ENCODE measurements at places on chromosomes 6 and 20.

DNA sequence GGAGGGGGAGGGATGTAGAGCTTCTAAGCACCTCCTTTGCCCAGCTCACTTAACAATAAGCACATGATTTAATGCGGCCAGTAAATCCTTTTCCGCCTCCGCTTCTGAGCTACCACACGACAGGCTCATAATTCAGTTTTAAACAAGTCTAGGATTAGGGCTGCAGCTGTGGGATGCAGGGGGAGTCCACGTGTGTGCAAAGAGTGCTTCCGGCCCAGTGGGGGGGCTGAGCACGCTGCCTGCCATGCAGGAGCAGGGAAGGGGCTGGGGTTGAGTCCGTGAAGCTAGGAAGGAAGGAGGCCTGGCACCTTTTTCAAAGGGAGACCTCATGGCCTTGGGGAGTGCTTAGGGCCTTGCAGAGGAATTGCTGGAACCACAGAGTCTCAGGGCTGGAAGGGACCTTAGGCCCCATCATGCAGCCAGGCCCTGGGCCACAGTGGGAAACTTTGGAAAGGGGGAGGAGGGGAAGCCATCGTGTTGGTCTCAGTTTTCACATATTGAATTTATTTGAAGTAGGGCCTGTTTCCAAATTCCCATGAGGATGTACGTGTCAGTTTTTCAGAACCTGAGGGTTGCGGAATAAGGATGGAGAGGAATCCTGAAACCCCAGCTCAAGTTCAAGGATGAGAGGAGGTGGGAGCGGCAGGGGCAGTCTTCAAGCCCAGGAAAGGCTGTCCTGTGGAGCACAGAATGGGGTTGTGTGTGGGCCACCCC is 96.1 kb downstream of the VEGFA start:
- peak; percentile 80 for DNase-seq

DNA sequence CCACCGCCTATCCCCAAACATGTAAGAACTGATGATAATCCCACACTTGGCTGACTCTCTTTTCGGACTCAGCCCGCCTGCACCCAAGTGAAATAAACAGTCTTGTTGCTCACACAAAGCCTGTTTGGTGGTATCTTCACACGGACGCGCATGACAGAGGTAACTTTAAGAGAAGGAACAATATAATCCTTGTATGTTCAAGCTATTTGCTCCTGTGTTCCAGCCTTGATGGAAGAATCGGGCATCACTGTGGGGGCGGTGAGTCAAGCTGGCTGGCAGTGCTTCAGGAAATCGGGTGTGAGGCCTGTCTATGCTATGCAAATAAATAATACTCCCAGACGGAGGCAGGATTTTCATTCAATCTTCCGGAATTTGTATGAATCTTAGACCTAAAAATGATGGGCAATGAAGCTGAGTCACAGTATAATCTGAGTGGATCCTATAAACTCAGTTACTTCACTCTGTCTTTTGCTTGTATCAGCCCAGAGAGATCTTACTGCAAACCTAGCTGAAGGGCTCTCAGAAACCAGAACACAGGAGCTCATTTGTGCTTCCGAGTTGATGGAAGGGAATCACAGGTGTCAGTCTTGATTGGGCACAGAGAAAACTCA is 45.2 kb upstream of the NT5E start:
- DNase-seq: peak; percentile 97

GRCh38 chr6:166277018-166277417 is 31.2 kb downstream of the PRR18 start:
- peak; percentile 7 for DNase-seq

DNA sequence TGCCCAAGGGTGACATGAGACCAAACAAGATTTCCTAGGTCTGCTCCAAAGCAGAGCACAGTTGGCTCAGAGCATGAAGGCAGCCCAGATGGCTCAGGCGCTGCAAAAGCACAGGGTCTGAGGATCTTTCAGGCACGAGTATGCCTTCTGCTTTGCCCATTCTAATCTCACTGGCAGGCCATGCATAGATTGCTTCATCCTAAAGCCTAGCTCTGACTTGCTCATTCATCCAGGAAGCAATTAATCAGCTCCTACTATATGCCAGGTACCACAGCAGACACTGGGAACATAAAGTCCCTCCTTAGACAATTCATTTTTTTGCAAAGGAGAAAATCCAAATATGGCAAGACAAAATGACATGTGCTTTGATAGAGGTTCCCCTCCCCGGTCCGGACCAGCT is 31.2 kb downstream of the GPLD1 start:
- no peak for DNase-seq

DNA sequence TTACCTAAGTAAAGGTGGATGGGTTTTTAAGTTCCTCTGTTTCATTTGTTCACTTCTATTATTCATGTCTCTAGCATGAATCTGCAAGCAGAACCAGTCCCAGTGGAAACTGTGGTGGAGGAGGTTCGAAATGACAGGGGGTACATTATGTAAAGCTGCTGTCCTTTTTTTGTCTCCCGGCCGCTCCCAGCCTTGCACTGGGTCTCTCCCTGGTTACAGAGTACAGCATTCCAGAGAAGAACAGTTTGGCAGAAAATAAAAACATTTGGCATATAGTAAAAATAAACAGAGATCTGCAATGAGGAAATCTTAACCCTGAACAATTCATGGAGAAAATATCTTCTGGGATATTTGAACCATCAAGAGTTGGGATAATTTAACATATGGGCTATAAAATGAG is 34.6 kb upstream of the TAGAP start:
- DNase-seq: no peak

- peak; percentile 49 for DNase-seq
These were observed 3.9 kb upstream of the SULF2 start for GRCh38 chr20:47789081-47789763.

DNA sequence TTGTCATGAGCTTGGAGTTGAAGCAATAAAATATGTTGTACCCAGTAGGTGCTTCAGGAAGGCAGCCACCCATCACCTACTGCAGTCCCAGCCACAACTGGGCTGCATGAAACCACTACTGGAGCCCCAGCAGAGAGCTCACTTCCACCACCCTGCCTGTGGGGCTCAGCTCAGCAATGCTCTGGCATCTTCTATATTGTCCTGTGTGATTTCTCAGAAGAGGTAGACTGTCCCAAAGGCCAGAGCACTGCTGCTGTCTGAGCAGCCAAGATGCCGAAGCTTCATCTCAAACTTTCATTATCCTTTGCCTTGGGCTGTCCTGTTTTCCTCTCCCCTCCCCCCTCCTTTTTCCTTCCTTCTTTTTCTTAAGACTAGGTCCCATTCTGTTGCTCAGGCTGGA is 126.9 kb downstream of the DHX35 start:
- DNase-seq: no peak

- DNase-seq: peak; percentile 3
These were observed 734.3 kb downstream of the QKI start for GRCh38 chr6:164148788-164149187.

DNA sequence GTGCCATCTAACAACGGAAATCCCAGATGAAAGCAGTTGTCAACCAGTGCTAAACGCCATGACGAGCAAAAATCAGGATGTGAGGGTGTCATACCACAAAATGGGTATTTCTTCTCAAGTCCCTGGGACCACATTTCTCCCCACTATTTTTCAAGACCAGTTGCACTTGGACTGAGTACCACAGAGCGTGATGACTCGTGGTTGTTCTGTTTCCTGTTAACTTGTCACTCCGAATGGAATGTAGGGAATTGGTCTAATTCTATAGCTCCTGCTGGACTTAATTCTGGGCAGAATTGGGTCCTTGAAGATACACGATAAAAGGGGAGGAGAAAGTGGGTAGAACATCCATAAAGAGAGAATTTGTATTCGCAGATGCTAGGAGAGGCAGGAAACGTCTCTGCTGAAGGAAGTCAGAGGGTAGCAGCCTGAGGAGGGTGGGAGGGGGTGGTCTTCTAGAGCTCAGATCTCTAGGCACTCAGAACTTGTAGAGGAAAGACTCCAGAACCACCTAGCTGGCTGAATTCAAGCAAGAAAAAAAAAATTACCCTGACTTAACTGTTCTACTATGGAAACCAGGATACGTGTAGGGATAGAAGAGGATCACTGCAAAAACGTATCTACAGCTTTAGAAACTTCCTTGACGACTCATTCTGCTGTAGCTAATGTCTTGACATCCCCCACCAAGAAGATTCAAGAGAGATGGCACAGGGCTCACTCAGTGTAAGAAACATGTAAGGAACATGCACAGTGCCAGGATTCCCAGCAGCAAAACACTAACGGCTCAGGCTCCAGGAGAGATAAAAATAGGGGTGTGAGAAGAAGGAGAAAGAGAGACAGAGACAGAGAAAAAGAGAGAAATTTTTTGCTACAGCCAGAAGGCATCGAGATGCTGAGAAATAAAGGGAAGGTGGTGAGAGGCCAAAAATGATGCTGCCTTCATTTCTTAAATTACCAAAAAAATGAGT is 494.7 kb downstream of the CD83 start:
- DNase-seq: peak; percentile 74

DNA sequence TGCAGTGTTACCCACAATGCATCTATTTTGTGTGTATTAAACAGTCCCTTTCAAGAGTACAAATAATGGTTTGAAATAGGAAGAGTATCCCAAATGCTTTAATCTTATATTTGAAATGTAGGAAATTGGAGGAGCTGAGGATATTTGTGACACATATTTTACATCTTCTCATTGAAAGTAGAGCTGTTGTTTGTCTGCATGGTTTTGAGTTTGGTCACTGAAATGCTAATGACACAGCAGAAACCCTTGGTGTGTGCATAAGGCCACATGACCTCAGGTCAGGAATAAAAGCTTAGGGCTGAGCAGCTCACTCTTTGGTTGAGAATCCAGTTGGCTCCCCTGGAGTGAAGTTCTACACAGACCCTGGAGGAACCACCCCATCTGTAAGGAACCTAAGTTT is 49.8 kb downstream of the TPD52L1 start:
- DNase-seq: no peak

DNA sequence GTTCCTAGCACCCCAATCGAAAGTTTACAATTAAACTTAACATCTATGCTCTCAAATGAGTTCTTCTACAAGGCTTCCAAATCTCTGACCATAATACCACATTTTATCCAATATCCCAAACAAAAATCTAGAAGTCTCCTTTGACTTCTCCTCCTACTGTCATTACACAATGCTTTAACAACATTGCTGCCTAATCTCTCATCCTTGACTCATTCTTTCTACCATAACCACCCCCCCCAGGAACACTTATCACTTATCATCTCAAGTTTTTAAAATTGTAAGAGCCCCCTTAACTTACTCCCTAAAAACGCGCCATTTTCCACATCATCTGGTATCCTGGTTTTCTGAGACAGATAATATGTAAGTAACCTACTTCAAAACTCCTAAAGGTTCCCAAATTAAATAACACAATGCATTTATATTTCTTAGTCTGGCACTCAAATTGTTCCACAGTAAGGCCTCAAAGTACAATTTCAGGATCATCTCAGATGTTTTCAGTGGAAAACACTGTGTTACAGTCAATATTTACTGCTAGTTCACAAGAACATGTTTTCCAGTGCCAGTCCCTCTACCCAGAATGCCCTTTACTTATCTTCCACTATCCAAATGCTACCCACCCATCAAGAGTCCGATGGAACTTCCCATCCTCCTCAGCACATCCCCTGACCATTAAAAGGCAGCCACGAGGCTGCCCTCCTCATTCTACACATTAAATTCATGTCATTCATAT is 308.2 kb upstream of the THEMIS start:
- DNase-seq: peak; percentile 39

DNA sequence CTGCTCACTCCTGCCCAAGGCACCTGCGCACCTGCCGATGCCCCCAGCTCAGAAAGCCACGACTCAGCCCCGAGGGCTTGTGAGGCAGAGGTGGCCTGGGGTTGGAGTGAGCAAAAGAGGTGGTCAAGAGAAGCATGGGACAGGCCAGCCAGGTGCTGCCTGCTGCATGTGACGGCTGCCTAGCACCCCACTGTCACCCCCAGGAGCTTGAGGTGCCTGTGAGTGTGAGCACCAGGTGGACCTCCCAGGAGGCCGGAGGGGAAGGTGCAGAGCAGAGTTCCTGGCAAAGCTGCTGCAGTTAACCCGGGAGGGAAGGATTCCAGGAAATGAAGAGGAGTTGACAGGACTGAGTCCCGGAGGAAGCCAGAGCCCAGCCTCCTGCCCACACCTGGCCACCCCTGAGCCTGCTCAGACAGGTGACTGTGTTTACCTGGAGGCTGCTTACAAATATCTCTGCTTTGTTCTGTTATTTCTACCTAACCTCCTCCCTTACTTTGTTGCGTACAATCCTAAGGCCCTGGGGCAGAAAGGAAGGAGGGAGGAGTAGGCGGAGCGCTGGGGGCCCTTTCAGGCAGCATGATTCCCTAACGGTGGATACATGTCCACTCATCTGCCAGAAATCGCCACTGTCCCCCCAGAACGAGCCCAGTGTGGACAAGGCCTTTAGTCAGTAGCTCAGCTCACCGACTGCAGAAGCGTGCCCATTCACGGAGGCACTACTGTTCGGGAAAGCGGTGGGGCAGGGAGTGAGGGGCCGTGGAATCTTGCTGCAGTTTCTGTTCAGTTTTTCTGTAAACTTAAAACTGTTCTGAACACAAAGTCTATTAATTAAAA is 87.5 kb upstream of the MPC1 start:
- DNase-seq: no peak
